ENCODE measurements at places on chromosomes 4 and X.

DNA sequence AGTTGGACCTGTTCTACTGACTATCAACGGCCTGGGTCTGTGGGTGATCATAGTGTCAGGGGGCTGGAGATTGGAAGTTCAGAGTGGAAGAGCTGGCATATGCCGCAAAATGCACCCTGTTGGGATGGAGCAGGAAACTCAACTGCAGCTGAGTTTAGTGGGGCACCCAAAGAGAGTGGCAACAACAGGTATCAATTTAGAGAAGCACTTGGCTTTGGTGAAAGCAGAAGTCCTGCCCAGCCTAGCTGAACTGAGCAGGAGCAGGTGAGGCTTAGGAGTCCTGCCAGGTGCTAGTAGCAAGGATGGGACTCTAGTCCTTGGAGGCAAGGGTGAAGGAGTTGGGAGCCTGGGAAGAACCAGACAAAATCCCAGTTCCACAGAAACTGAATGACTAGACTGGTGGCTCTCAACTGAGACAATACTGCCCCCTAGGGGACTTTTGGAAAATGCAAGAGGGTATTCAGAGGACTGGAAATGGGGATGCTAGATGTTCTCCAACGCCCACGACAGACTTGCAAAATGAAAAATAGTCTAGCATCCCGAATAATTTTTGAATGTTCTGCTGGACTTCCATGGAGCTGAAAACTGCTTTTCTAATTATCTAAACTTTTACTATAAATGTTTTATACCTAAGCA, 49.4 kb downstream of the RTL9 start:
- peak; percentile 21 for DNase-seq

- no peak for DNase-seq
Measured at GRCh38 chr4:155609455-155610059, 57.1 kb upstream of the GUCY1A1 start.

GRCh38 chr4:143291314-143291713, 45.4 kb upstream of the GAB1 start:
- DNase-seq, result no peak

DNA sequence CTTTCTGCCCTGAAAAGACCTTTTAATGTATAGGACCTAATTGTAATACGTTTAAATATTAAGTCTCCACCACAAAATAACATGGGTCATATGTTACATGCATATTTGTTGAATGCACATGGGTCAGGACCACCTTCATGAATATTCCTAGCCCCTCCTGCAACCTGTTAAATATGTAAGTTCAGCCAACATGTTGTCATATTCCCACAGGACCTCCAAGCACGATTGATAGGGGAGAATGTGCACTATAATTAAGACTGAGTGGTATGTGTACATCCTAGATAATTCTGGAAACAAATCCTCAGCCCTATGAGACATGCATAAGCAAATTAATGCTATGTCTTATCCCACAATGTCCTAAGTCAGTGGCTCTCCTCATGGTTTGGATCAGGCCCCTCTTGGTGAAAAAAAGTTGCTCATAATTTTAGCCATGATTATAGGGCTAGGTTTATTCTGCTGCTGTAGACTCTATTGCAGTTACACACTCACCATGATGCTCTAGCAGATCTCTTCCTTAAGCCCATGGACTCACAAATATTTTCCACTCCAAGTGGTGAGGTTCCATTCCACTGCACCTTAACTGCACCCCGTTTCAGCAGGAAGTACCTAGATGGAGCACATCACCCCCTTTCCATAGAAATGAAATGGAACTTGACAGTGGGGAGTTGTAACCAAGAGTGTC, 10.2 kb downstream of the TIGD2 start:
- DNase-seq, result no peak

DNA sequence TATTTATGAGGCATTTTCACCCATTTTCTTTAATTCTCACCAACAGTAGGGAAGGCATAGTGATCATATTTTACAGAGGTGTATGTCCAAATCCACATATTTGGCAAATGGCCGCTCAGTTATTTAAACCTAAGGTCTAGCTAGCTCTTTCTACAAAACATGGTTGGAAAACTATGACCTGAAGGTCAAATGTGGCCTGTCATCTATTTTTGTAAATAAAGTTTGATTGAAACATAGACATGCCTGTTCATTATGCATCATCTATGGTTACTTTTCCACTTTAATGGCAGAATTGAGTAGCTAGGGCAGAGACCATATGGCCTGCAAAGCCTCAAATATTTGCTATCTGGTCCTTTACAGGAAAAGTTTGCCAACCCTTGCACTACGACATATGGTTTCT, 44.2 kb downstream of the GBA3 start:
- DNase-seq, result no peak

- DNase-seq, result no peak
Measured at GRCh38 chr4:142156256-142156655, 519.9 kb downstream of the IL15 start.

GRCh38 chr4:11821772-11822430, 393.2 kb upstream of the HS3ST1 start:
- DNase-seq, result no peak

- no peak for DNase-seq
Measured at GRCh38 chrX:150676221-150676620, 17.0 kb upstream of the MTMR1 start.

- DNase-seq, result no peak
Measured at GRCh38 chrX:18994713-18995112, 10.8 kb upstream of the PHKA2 start.

GRCh38 chrX:136694431-136695087, 46.6 kb downstream of the CD40LG start:
- peak; percentile 12 for DNase-seq

GRCh38 chr4:106494066-106494465, 125.5 kb upstream of the GIMD1 start:
- DNase-seq, result no peak

DNA sequence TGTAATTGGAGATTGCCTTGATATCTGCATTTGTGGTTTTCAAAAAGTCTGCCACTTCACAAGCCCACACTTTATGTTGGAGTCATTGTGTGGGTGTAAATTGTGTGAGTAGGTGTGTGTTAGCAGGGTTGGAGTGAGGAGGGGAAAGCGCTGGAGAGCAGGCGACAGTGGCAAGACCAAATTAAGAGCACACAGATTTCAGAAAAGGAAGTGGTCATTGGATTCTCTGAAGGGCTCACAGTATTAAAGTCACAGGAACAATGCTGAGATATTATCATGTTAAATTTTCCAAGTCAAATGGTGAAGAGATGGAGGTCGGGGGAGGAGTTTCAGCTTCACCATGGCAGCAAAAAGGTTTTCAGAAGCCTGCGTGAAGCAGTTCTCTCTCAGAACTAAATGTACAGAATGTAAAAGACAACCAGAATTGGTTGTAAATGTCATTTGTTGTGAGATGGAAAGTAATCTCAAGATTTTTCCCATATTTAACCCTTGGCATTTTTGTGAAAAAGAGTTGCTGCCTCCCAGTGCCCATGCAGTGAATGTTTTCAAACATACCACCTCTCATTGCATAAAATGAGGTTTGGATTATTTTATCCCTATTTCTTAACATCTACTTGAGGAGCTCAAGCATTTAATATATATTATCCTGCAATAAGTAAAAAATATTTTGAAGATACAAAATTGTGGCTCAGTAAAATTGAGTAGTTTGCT, 265.9 kb downstream of the ZNF674 start:
- DNase-seq, result no peak

DNA sequence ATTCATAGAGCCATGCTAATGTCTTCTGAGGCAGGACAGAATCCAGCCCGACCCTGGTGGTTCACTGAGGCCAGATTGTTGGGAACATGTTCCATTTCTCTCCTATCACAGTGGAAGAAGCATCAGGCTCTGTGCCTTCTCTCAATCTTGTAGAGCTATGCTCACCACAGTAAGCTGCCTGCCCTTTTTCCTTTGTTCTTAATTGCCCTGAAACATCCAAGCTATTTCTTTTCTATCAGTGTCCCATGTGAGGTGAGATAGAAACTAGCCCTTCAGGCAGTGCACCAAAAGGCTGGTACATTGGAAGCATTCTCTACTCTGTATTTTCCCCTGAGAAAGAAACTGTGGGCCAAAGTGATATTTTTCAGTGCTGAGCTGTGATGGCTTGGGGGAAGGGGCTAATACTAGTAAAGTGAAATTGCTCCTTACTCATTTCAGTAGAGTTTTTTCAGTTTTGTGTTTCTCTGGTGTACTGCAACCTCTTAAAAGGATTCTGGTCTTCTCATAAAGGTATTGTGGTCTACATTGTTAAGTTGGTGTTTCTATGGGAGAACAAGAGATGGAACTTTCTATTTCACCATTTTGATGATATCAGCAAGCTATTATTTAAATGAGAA, 611.2 kb downstream of the RPA4 start:
- DNase-seq, result no peak

DNA sequence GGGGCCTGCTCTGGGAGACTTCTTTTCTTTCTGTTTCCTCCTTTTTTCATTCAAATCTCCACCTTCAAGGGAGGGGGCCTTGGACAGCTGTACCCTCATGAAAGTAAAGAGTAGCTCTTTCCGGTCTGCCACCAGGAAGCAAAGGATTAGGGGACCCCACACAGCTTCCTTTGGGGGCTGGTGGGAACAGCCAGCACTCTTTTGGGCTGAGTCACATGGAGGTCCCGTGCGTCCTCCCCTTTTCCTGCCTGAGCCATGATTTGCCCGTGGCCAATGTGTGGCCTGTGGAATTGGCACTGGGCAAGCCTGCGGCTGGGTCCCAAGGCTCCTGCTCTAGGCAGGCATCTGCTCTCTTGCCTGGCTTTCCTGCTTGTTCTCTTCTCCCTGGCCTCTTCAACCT, 65.5 kb downstream of the FHDC1 start:
- no peak for DNase-seq

DNA sequence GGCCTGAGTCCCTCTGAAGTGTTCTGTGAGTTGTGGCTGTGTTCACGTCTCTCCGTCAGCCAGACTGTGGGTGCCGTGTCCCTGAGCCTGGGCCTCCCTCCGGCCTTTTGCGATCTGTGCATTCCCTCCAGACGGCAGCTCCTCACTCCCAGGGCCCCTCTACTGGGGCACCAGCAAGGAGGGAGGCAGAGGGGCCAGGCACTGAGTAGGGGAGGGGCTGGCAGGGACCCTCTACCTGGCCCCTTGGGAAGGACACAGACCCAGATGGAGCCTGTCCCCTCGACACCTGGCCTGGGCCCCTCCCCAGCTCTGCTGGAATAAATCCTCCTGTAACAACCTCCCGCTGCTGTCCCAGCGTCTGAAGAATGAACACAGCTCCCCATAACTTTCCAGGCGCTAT, 110.0 kb upstream of the NKX1-1 start:
- no peak for DNase-seq

DNA sequence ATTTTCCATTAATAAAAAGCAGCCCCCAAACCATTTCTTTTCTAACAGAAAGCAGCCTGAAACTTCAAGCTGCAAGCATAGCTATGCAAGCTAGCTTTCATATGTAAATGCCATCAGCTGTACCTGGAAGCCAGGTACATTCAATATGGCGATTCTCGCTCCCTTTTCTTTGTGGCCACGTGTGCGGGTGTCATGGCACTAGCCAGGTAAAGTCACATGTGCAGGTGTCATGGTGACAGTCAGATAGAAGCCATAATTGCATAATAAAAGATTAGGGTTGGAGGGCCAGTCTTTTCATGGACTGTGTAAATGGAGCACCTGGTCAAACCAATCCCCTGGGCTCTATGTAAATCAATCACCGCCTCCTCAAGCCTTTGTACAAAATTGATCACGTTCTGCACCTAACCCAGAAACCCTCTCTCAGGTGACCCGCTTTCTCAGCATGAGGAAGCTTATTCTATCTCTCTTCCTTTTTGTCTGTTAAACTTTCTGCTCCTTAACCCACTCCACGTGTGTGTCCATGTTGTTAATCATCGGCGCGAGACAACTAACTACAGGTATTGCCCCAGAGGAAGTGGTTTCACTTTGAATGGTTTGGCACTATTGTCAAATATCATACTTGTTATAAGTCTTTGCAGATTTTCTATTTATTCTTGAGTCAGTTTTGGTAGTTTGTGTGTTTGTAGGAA, 18.0 kb upstream of the RHOXF2 start:
- DNase-seq, result no peak

- no peak for DNase-seq
Measured at GRCh38 chrX:69109706-69110105, 55.5 kb downstream of the PJA1 start.

Data from activated CD4-positive, alpha-beta T cell treated with anti-CD3 and anti-CD28 coated beads, Interleukin-2, amount 50 U/mL, for 1 hour (primary cell).